Chondrocyte (in vitro differentiated cells): ENCODE measurements at places on chromosomes 5 and 9. TPM values are rescaled to one million over a fixed set of nuclear protein-coding genes. Genes with fewer than 3 reads are reported as not detected.

GRCh38 chr9:518540-518939, 303.9 kb downstream of the DOCK8 start:
- no peak overlapping the region for H3K27ac ChIP-seq
- peaks cover 25% of the 10 kb centered on the region for H3K27me3 ChIP-seq
- no peaks in the 10 kb centered on the region for H3K36me3 ChIP-seq
- no peak overlapping the region for H3K4me3 ChIP-seq
- DNase-seq: no peak
- H3K4me1 ChIP-seq: peaks cover 9% of the 10 kb centered on the region

Gene IL17B
- 1.1 to 4.6 TPM (median 3.4 TPM) in 3 replicates for total RNA-seq

Gene TLX3
- total RNA-seq: not detected in 3 replicates

Gene OCLN
- total RNA-seq: 3.2 to 9.0 TPM (median 7.7 TPM) in 3 replicates

DNA sequence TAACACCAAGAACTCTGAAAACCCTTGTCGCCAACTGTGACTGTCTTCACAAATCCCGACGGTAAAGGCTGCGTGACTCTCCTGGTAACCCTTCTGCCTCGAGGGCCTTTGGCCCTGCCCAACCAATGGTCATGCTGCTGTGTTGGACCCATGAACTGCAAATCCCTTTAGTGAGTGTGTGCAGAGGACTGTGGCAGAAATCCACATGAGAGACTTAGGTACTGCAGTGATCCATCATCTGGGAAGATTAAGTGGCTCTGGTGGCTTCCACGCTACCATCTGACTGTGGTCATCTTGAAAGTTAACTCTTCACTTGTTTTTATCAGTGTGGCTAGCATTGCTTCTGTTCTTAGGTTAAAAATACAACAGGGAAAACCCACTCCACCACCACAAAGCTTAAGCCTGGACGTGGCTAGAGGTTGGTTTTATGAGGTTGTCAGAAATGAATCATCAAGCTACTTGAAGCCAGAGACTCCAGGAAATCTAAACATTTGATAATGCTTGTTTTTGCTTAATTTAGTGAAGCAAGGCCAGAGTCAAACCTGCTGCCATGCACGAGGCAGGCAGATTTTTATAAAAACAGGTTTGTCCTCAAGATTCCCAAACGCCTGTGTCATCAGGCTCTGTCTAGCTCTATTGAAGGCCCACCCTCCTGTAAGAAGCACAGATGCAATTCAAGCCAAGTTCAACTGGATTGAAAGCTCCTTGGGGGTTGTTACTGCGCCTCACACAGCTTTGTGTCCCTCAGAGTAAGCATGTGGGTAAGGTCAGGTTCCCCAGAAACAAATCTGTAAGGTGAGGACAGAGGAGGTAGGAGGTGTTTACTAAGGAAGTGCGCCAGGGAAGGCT, 52.7 kb upstream of the ERCC6L2 start:
- peaks cover 30% of the 10 kb centered on the region for H3K4me1 ChIP-seq
- peak overlapping the region; percentile 73 for H3K27ac ChIP-seq
- DNase-seq: no peak
- peaks cover 4% of the 10 kb centered on the region for H3K36me3 ChIP-seq

Gene PCDHB11
- 0.90 to 2.4 TPM (median 1.3 TPM) in 3 replicates for total RNA-seq

- peaks cover 54% of the 10 kb centered on the region for H3K4me1 ChIP-seq
- peak overlapping the region; percentile 33 for H3K27ac ChIP-seq
- H3K4me3 ChIP-seq: no peak overlapping the region
- peaks cover 53% of the 10 kb centered on the region for H3K36me3 ChIP-seq
These were observed 88.7 kb downstream of the ITGA1 start for GRCh38 chr5:52876456-52876855.

Gene TMEM252
- total RNA-seq: not detected in 3 replicates

GRCh38 chr9:13278368-13279246, 885 bp downstream of the MPDZ start:
- peak overlapping the region; percentile 98 for H3K27ac ChIP-seq
- no peaks in the 10 kb centered on the region for H3K27me3 ChIP-seq
- H3K4me3 ChIP-seq: peak overlapping the region; percentile 93

DNA sequence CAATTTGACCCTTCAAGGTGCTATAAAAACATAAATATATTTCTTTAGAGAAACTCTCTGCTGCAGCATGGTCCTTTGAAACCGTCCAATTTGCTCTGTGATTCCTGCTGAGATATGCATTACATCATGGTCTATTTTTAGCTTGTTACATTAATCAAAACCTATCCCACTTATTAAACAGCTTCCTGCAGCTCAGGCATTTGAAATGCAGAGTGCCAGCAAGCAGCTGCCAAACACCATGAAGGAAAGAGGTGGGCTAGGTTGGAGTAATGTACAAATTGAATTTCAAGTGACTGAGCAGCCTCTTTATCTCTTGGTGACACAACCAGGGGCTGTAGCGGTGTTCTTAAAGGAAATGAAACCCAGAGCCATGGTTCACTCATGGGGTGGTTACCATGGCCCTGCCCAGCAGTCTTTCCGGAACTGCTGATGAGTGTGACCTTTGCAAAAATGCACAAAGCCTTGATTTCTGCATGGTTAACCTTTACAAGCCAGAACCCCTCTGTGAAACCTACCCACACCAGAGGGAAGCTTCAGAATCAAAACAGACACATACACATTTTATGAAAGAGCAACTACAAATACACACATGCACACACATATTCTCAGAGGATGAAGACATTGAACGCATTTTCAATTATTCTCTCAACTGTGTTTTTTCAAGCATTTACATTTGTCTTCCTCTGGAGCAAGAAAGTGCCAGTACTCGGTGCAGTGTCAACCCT, 155.8 kb upstream of the ZNF608 start:
- H3K27ac ChIP-seq: no peak overlapping the region
- H3K4me3 ChIP-seq: no peak overlapping the region
- H3K4me1 ChIP-seq: peaks cover 45% of the 10 kb centered on the region
- H3K36me3 ChIP-seq: no peaks in the 10 kb centered on the region

- no peak overlapping the region for H3K4me3 ChIP-seq
- H3K27me3 ChIP-seq: no peaks in the 10 kb centered on the region
- H3K36me3 ChIP-seq: no peaks in the 10 kb centered on the region
- H3K27ac ChIP-seq: peak overlapping the region; percentile 100
- DNase-seq: no peak
- H3K4me1 ChIP-seq: peaks cover 90% of the 10 kb centered on the region
These were observed 15.6 kb upstream of the COL5A1 start for GRCh38 chr9:134626069-134626423.

Gene CFAP157
- 0.27 TPM in 1 of 3 replicates, not detected in the others for total RNA-seq

Gene HAND1
- total RNA-seq: not detected in 3 replicates

DNA sequence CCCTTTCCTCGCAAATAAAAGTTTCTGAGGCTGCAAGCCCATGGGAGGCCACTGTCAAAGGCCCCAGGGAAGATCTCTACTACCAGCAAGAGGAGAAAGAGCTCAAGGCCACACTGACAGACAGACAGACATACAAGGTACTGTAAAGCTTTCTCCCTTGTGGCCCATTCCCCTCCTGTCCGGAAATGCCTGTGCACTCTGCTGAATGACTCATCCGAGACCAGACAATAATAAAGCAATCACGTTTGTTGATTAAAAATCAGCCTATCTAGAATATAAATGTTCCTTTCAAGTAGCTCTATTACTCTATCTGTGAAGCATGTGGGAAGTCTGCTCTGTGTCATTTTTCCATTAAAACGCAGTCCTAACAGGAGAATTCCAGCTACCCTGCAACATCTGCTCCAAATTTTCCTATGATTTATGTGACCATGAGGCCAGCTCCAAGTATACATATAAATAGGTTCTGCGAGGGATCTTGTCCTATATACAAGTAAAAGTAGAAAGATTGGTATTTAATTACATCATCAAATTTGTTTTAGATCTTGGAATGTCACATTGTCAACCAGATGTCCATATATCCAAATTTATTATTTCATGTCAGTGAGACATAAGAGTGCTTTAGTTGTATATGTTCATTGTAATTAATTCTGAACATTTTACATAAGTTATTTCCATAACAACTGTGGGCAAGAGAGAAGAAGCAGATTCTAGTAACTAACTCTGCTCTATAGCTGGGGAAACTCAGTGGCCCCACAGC, 34.7 kb upstream of the TGFBI start:
- H3K4me3 ChIP-seq: no peak overlapping the region
- H3K27ac ChIP-seq: peak overlapping the region; percentile 85
- no peak for DNase-seq
- H3K36me3 ChIP-seq: no peaks in the 10 kb centered on the region
- peaks cover 53% of the 10 kb centered on the region for H3K4me1 ChIP-seq

Gene ARID3C
- 0.20 TPM in 1 of 3 replicates, not detected in the others for total RNA-seq

GRCh38 chr9:24035816-24036215, 209.8 kb upstream of the ELAVL2 start:
- peaks cover 2% of the 10 kb centered on the region for H3K27me3 ChIP-seq
- no peaks in the 10 kb centered on the region for H3K36me3 ChIP-seq
- no peaks in the 10 kb centered on the region for H3K4me1 ChIP-seq
- H3K4me3 ChIP-seq: no peak overlapping the region
- no peak overlapping the region for H3K27ac ChIP-seq

DNA sequence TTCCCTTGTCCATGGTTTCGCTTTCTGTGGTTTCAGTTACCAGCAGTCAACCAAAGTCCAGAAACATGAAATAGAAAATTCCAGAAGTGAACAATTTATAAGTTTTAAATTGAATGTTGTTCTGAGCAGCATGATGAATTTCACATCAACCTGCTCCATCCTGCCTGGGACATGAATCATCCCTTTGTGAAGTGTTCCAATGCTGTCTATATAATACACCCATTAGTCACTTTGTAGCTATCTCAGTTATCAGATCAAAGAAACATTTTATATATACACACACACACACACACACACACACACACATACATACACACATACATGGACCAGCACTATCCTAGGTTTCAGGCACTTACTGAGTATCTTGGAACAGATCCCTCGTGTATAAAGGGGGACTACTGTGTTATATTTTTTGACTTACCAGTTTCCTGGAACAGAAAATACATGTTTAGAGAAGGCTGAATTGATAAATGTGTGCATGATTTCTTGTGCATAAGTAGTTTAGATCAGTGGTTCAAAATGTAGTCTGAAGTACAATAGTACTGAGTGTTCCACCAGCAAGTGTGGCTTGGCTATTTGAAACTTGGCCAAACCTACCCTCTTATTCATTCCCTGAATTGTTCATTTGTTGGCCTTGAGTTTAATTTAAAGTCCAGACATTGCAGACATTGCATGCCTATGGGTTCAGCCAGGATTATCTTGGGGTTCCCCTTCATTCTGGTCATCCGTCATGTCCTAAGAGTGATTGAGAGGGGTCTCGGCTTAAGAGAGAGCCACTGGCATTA, 510.0 kb downstream of the GADD45G start:
- no peaks in the 10 kb centered on the region for H3K36me3 ChIP-seq
- no peak for DNase-seq
- no peak overlapping the region for H3K27ac ChIP-seq
- no peaks in the 10 kb centered on the region for H3K4me1 ChIP-seq
- no peak overlapping the region for H3K4me3 ChIP-seq
- H3K27me3 ChIP-seq: peaks cover 15% of the 10 kb centered on the region
